ENCODE measurements at places on chromosomes 4 and X. TPM values are rescaled to one million over a fixed set of nuclear protein-coding genes. Genes with fewer than 3 reads are reported as not detected.

Gene TAF1
- total RNA-seq, result 40.7 TPM

Gene NPY1R
- 1.5 TPM for total RNA-seq

Gene TMSB15A
- total RNA-seq, result not detected

- DNase-seq, result no peak
Observed at GRCh38 chrX:101764538-101764937, 104.9 kb upstream of the ARMCX2 start.

DNA sequence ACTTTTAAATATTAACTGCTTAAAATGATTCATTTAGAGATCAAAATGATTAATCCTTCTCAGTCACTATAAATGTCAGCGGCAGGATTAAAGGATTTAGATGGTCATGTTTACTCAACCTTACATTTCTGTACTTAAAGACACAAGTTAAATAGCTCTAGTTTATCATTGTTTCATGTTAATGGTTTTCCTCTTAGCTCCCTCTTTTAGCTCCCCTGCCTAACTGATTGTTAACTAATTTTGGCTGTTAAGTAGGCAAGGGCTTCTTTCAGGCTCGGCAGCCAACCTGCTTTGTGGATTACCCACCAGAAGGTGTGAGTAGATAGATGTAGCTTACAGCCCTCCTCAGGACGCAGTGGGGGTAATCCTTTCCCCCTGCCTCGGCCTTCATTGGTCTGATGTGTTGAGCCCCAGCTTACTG, 96.0 kb downstream of the TENM3 start:
- DNase-seq, result no peak

DNA sequence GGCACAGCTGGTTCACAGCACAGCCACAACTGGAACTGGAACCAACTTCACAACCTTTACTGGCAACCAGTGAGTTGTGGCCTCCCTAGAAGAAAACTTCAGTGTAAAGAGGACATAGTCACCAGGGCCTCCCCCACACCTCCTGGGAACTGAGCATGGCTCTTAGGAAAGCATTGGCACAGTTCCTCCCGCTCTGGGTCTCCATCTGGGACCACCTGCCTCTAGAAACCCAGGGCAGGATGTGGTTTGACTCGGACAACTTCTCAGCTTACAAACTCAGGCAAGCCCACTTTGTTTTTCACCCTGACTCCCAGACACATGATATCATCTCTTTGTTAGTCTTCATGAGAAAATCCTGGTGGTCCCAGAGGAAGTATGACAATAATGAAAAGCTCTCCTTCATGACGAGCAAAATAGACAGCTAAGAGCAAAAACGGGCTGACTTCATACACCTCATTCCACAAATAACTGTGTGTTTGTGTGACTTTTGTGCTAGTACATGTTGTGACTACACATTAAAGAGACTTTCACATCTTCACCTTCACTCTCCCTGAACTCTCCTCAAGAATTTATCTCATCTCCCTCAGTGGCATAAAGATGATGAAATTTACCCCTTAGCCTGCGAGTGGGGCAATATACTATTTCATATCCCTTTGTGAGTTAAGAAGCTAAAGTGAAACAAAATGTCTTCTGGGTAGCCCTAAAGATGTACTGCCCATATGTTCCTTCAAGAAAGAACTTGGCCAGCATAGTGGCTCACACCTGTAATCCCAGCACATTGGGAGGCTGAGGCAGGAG, 75.4 kb downstream of the SH3KBP1 start:
- no peak for DNase-seq
